ENCODE measurements at places on chromosomes 4 and X.

- DNase-seq, result no peak
These were observed 12.1 kb downstream of the ACSL4 start for GRCh38 chrX:109720947-109721346.

- peak; percentile 69 for DNase-seq
These were observed 33.9 kb downstream of the CPLX1 start for GRCh38 chr4:791898-792625.

DNA sequence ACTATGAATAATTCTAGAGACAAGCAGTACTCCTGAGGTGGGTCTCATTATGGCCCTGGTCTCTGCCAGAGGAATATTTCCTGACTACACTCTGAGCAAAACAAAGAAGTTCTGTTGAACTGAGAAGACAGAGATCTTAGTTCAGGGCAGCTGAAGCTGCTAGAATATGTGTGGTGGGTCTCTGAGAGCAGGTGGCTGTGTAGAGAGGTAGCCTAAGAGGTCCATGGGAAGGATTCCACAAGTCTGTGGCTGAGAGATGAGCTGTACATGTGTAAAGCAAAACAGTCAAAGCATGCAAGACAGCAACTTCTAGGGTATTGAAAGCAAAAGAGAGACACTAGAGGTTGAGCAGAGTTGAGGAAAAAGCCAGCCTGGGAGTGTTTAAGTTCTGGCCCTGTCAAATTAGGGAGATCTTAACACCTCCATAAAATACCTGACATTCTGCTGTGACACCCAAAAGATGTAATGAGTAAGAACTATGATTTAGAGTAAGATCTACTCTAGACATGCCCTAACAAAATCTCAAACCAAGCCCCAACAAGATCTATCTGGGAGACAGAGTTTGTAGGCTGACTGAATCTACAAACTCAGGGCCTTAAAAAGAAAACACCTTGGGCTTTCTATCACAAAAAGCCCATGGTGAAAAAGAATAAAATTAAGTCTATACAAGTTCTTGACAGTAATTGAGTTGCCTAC is 274.4 kb downstream of the BANK1 start:
- DNase-seq, result no peak

- no peak for DNase-seq
These were observed 125.5 kb downstream of the OPHN1 start for GRCh38 chrX:68307769-68308168.

DNA sequence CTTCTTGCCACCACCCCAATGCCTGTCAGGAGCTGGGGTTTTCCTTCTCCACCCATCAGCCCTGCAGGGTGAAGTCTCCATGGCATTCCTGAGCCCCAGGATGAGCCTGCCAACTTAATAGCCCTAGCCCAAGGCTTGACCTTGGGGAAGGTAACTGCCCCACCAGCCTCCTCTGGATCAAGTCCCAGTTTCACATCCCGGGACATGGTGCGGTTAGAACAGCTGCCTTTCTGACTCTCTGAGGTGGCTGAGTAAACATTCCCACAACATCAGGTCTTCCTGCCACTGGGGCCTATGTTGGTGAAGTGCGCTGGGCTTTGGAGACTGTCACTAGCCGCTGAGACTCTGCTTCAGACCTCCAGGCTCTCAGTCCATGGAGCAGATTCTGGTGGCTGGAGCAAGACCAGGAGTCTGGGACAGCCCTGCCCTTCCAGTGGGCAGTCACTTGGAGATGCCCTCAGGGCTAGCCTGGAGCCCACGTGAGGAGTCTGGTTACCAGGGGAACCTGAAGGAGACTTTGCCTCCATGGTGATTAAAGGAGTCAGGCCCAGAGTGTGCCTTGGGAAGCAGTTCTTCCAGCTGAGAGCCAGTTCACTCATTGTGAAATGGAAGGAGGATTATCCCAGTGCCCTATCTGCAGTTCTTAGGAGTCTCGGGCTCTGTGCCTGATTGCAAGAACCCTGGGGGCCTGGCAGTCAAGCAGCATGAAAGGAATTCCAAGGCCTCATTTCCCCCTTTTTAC is 56.8 kb downstream of the SMIM20 start:
- DNase-seq, result no peak

DNA sequence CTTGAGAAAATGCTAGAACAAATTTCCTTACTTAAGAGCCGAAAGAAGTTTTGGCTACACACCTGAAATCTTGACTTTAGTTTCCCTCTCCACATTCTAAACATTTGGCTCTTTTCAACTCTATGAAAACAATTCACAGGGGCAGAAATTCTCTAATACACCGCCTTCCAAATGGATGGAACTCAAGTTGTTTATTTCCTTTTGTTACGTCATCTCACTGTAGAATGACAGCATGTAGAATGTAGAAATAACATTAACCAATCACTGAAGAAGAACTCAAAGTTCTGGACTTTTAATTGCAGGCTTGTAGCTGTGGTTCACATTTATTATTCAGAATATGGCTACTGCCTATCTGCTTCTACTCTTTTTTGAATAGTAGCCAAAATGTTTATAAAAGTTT is 1.9 kb downstream of the DMP1 start:
- no peak for DNase-seq

- no peak for DNase-seq
These were observed 871 bp upstream of the HPGD start for GRCh38 chr4:174523025-174523693.

DNA sequence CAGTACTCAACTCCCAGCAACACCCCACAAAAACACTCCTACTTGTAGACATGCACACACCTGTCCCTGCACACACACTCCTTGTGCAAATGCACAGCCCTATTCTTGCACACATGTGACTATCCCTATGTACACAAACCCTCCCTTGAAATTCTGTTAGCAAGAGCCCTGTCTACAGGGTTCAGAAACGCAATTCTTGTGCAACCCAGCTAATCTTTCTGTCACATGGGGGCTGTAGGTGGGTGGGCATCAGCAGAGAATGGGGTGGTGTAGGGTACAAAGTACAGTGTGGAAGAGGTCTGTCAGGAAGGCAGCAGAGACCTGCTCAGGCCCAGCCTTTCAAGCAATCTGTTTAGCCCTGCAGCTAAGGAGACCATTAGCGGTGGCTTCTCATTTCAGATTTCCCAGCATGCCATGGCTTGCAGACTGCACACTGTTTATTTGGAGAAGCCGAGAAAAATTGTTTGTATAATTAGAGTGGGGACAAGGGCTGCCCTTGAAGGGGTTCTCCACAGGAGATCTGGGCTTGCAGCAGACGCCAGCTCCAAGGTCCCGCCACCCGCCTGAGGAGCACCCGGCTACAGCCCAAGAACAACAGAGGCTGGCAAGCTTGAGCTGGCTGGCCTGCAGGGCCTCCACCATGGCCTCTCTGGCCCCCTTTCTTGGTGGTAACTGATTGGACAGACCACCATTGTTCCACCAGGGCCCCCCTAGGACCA is 144.0 kb upstream of the PJA1 start:
- DNase-seq, result no peak

DNA sequence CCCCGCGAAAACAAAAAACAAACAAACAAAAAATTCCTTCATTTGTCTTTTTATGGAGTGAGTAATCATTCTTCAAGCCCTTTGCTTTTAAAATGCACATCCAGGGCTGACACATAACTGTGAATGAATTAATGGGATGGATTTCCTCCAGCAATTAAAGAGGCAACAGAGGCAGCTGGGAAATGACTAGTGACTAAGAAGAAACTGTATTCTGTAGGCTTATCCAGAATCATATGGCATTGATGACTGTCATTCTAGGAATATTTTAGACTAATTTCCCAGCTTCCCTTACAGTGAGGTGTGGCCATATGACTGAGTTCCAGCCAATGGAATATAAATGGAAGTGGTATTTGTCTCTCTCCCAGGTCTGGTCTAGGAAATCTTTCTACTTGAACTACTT is 46.8 kb upstream of the PDE5A start:
- no peak for DNase-seq

DNA sequence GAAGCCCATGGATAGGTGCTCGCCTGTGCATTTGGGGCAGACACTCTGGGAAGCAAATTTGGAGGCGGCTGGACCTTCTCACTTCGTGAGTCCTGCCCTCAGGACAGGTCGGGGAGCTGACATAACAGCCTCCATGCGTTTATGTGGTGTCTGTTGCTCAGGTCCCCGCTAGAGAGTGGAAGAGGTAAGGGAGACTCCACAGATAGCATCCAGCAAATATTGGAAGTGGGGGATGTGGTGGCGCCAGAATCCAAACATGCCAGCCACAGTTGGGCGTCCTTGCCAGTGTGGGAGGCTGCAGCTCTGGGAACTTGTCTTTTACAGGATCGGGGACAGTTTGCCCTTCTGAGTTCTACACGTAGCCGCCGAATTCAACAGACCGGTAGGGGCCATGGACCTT is 47.8 kb downstream of the ZNF182 start:
- no peak for DNase-seq

DNA sequence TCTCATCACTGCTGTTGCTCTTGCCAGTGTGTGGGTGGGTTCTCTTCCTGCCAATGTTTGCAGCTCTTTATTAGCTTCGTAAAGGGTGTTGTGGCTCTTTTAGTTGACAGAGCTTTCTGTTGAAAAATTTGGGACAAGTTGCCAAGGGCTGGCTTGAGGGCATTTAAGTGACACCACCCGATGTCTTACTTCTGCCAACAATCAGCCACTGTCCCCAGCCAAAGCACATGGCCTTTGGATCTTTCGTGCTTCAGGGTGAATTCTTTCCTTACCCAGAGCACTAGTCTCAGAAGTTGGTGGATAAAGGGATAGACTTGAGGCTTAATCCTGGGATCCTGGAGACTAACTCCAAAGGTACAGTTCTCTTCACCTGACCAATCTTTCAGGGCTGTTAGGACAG is 113.6 kb downstream of the SOX3 start:
- DNase-seq, result no peak

DNA sequence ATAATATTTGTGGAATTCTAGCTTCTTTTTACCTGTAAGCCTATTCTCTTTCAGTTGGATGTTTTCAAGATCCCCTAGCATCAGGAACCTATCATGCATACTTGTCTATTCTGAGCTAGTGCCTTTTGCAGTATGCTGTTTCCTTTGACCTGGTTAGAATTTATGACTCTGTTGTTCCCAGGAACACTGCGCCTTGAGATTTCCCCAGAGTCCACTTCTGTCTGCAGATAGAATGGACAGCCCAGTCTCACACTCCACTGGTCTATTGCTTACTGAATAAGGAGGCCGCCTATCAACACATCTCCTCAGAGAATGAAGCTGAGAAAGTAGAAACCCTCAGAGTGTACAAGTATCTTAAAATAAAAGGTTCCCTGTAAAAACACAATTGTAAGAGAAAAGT is 465.1 kb upstream of the GALNTL6 start:
- DNase-seq, result no peak

GRCh38 chr4:101600287-101600686 is 190.2 kb upstream of the BANK1 start:
- no peak for DNase-seq

DNA sequence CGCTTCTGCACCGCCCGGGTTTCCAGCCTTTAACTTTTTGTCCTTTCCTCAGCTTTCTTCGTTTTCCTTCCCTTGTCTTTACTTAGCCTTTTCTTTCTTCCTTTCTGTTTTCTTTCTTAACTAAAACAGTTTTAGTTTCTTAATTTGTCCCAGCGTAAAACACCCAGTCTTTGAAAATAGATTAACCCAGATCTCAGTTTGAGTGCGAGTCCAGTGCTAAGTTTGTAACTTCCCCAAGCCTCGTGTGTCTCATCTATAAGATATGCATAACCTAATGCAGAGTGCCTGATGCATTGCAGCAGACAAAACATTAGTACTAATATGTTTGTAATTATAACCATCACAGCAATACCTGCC is 460 bp upstream of the GEMIN8 start:
- no peak for DNase-seq

- DNase-seq, result peak; percentile 61
These were observed 451.3 kb downstream of the TLL1 start for GRCh38 chr4:166324321-166324720.

DNA sequence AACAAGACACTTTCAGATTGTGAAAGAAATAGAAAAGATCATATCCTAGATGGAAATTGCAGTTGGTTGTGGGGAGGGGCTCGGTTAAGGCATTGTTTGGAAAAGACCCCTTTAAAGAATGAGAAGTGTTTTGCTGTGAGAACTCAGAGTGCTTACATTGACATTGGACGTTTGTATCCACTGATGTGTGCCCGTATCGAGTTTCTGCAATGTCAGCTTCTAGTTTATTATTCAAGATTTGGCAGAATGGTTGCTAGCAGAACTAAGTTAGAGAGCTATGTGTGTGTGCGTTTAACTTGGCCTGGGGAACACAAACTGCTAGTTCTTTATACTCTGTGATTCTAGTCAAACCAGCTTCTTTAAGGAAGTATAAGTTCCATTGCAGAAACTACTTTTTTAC is 2702.5 kb downstream of the PCDH7 start:
- no peak for DNase-seq

DNA sequence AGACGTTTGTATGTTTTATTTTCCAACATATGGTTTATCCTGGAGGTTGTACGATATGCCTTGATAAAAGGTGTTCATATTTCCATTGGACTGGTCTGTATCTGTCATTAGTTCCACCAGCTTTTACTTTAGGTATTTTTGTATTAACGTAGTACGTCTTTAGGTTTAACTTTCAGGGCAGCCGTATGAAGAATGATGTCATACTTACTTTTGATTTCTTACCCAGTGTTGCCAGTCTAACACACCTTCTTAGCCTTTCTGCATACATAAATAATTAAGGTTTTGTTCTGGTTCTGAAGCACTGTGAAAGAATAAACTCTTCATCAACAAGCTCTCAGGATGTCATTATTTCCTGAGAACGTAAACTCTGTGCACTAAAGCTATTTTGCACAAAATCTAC is 18.9 kb upstream of the NEIL3 start:
- no peak for DNase-seq

GRCh38 chr4:168917138-168917779 is 92.8 kb downstream of the CBR4 start:
- no peak for DNase-seq

- peak; percentile 31 for DNase-seq
These were observed 45.3 kb downstream of the SHOX start for GRCh38 chrX:675955-676295.

DNA sequence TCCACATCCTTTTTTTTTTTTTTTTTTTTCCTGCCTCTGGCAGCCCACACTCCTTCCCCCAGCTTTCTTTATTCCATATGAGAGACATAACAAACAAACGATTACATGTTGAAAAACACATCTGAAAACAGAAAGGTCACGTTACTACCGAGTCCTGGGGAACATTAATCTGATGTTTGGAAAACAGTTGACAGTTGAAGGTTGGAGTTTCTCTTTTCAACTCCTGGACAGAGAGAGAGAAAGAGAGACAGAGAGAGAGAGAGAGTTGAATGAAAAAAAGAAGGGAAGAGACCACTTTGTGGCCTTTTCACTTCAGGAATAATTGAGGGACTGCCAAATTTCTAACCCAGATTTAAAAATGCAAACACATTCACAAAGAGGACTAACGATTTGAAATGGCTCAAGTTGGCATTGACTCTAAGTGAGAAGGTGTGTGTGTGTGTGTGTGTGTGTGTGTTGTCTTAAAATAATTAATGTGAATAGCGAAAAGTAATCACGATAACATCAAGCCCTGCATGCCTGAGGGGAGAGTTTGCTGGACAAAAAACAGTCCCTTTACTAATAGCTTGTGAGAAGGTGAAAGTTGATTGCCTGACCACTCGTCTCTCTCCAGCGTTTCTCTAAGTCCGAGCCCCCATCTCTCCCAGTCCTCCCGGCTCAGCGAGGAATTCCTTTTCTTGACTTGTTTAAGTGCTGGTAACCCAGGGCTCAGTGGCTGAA is 67.3 kb downstream of the FBXO8 start:
- DNase-seq, result no peak

GRCh38 chr4:183118585-183118984 is 19.5 kb downstream of the WWC2 start:
- DNase-seq, result no peak

Measured in WTC11 (cell line).